ENCODE measurements at places on chromosomes 7 and 10. TPM values are rescaled to one million over a fixed set of nuclear protein-coding genes. Genes with fewer than 3 reads are reported as not detected.

The AFAP1L2 gene
- polyA plus RNA-seq = 0.90 TPM

The SYNPO2L gene
- polyA plus RNA-seq = not detected

The LRRC17 gene
- 33.7 TPM for polyA plus RNA-seq

The PARD3 gene
- 6.2 TPM for polyA plus RNA-seq

The AP5Z1 gene
- polyA plus RNA-seq = 67.3 TPM

The SPDYE16 gene
- polyA plus RNA-seq = 0.03 TPM

The MSMB gene
- polyA plus RNA-seq = not detected

The CDC14C gene
- polyA plus RNA-seq = not detected

DNA sequence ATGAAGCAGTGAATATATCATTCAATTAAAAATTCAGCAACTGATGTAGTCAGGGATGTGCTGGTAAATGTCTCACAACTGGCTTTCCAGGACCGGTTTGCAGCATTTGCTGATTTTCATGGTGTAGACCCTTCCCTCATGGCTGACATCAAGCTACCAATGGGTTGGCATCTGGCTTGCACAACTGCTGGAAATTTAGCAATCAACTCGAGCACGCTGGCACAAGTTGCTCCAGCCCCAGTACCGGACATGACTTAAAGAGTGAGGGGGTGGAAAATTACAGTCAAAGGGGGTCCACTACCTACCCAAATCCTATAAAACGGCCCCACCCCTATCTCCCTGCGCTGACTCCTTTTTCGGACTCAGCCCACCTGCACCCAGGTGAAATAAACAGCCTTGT lies 198.4 kb upstream of the NRP1 start:
- H3K4me3 ChIP-seq = no peak overlapping the region
- no peak for DNase-seq

DNA sequence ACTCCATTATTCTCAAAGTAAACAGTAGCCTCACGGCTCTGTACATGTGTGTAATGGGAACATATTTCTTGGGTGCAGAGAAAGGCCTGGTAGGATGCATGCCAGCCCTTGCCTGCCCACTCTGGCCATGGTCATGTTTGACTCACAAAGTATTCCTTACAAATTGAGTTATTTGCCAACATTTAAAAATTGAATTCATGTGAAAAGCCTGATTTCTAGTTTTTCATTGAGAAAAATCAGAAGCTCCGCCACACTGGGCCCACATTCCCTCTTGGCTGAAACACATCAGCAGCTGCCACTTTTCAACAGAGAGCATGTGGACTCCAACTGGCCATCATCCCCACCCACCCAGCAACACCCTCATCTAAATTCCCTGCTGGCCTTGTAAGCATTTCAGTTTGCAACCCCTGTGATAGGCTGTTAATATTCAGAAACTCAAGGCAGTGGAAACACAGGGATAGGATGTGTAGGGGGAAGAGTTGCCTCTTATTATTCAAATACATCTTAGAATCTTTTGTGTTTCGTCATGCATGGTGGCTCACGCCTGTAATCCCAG lies 40.9 kb downstream of the CDH23 start:
- no peak overlapping the region for H3K27ac ChIP-seq
- H3K36me3 ChIP-seq = no peaks in the 10 kb centered on the region
- peaks cover 2% of the 10 kb centered on the region for H3K4me1 ChIP-seq
- peaks cover 1% of the 10 kb centered on the region for H3K27me3 ChIP-seq
- no peak overlapping the region for H3K4me3 ChIP-seq

- H3K27me3 ChIP-seq = peaks cover 2% of the 10 kb centered on the region
- no peak overlapping the region for H3K4me3 ChIP-seq
- H3K36me3 ChIP-seq = no peaks in the 10 kb centered on the region
- H3K27ac ChIP-seq = no peak overlapping the region
- no peaks in the 10 kb centered on the region for H3K4me1 ChIP-seq
Measured at GRCh38 chr7:128383776-128384175, 22.3 kb upstream of the PRRT4 start.

DNA sequence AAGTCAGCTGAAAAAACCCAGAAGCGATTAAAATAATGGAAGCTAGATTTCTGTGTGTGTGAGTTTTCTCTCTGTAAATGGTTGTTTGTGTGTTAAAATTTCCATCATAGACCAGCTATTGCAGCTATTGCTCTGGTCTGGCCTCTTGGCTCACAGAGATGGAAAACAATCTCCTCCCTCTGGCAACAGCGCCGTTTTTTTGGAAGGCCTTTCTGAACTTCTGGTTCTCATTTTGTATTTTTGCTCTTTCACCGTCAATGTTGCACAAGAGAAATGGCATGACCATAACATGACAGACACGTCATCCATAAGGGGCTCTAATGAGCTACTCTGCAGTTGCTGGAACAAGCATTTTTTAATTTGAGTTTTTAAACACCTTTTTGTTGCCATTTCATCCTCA lies 91.0 kb downstream of the CUBN start:
- H3K4me3 ChIP-seq = no peak overlapping the region
- H3K27ac ChIP-seq = no peak overlapping the region
- H3K27me3 ChIP-seq = no peaks in the 10 kb centered on the region
- H3K36me3 ChIP-seq = no peaks in the 10 kb centered on the region

- H3K27ac ChIP-seq = no peak overlapping the region
- H3K36me3 ChIP-seq = no peaks in the 10 kb centered on the region
- no peaks in the 10 kb centered on the region for H3K27me3 ChIP-seq
- no peak for DNase-seq
- no peak overlapping the region for H3K4me3 ChIP-seq
- peaks cover 42% of the 10 kb centered on the region for H3K4me1 ChIP-seq
Measured at GRCh38 chr10:79161557-79161956, 92.8 kb downstream of the ZMIZ1 start.

DNA sequence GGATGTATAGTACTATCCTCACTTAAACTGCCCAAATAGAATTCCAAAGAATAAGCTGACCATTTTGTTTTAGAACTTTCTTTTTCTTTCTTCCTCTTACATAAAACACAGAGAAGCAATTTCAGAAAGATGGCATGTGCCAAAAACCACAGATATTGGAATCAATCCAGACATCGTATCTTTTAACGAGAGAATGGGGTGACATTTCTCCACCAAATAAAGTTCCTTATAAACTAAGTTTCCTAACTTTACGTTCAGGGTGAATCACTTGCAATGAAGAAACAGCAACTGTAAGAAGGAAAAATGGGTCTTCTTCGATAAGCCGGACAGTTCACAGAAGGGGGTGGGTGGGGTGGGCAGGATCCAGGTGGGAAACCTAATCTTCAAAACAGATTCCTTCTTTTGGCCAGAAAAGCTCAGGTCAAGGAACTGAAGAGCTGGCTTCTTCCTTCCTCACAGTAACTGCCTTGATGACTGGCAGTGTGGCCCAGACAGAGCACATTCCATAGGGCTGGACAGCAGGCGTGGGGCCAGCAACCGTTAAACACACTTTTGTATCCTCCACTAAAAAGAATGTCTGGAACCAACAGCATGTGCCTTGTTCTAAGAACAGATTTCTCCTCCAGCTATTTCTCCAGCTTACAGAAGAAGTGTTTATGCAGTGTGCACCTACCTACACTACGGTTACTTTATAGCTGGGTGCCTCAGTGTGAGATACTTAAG lies 31.5 kb downstream of the CREB3L2 start:
- H3K4me3 ChIP-seq = no peak overlapping the region
- peak; percentile 84 for DNase-seq
- H3K27me3 ChIP-seq = no peaks in the 10 kb centered on the region
- H3K36me3 ChIP-seq = no peaks in the 10 kb centered on the region
- H3K27ac ChIP-seq = peak overlapping the region; percentile 70

DNA sequence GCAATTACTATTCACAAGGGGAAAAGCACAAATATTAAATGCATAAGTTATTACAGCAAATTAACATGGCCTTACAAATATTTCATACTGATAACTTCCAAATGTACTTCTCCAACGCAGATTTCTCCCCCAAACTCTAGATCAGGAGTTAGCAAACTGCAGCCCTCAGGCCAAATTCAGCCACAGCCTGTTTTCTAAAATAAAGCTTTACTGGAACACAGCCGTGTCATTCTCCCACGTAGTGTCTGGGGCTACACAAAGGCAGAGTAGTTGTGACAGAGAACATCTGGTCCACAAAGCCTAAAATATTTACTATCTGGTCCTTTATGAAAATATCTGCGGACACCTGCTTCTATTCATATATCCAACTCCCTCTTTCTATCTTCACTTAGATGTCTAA lies 151.8 kb upstream of the AHR start:
- no peaks in the 10 kb centered on the region for H3K36me3 ChIP-seq
- no peak overlapping the region for H3K27ac ChIP-seq
- no peaks in the 10 kb centered on the region for H3K27me3 ChIP-seq

DNA sequence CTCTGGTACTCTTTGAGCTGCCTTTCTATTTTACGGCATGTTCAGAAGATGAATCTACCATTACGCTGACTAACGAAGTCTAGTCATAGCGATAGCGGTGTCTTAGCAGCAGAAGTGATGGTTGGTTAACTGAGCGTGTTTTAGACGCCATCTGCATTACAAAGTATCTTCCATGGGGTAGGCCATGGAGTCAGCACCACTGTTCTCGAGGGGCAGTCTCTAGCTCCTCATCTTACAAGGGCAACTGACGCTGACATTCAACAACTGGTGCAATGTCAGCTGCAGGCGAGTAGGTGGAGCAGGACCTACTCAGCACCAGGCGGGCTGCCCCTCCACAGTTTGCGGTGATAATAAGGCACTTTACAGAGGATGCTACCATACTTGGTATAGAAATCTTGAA lies 88.7 kb downstream of the ADARB2 start:
- DNase-seq = no peak
- no peak overlapping the region for H3K4me3 ChIP-seq
- no peaks in the 10 kb centered on the region for H3K36me3 ChIP-seq
- H3K27ac ChIP-seq = no peak overlapping the region
- H3K27me3 ChIP-seq = no peaks in the 10 kb centered on the region
- H3K4me1 ChIP-seq = no peaks in the 10 kb centered on the region

GRCh38 chr7:31304446-31304845 lies 36.1 kb downstream of the NEUROD6 start:
- no peak overlapping the region for H3K27ac ChIP-seq
- no peak overlapping the region for H3K4me3 ChIP-seq
- H3K4me1 ChIP-seq = no peaks in the 10 kb centered on the region
- DNase-seq = no peak
- no peaks in the 10 kb centered on the region for H3K36me3 ChIP-seq

DNA sequence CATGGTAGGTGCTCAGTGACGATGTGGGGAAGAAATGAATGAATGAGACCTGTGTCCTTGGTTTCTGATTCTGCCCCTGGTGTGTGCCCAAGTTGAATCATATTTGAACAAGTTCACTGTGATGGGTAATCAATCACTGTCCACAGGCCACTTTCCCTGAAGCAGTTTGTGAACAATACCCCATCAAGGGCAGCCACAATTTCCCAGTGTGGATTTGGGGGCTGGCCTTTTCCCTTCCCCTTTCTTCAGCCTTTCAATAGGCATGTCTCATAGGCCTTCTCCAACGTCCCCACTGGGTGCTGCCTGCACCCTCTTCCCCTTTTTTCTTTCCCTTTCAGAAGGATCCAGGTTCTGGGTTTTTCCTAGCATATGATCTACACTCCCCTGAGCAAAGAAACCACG lies 64.7 kb downstream of the CREB5 start:
- peaks cover 3% of the 10 kb centered on the region for H3K27me3 ChIP-seq
- no peaks in the 10 kb centered on the region for H3K36me3 ChIP-seq
- H3K4me3 ChIP-seq = no peak overlapping the region
- no peaks in the 10 kb centered on the region for H3K4me1 ChIP-seq

DNA sequence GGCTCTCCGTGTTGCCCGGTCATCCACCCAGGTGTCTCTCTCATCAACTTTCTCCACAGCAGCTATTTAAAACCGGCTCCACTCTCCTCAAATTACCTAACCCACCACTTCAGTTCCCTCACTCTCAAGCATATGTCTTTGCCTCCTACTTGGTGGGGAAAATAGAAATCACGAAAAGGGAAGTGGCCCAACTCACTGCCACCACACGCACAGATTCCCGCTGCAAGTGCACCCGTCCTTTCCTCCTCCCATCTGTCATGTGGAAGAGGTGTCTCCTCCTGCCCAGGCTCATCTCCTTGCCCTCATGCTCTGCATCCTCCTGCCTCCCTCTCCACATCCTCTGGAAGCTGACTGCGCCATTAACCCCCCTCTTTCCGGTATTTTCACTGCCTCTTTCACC lies 80.8 kb upstream of the MKX start:
- no peaks in the 10 kb centered on the region for H3K4me1 ChIP-seq
- DNase-seq = no peak
- no peak overlapping the region for H3K27ac ChIP-seq
- no peak overlapping the region for H3K4me3 ChIP-seq
- H3K36me3 ChIP-seq = no peaks in the 10 kb centered on the region

- H3K4me3 ChIP-seq = no peak overlapping the region
- H3K4me1 ChIP-seq = peaks cover 51% of the 10 kb centered on the region
- H3K27ac ChIP-seq = peak overlapping the region; percentile 76
- H3K36me3 ChIP-seq = no peaks in the 10 kb centered on the region
- no peaks in the 10 kb centered on the region for H3K27me3 ChIP-seq
Measured at GRCh38 chr7:22665923-22666322, 61.1 kb upstream of the IL6 start.

- no peak overlapping the region for H3K27ac ChIP-seq
- H3K4me1 ChIP-seq = peaks cover 6% of the 10 kb centered on the region
- no peak overlapping the region for H3K4me3 ChIP-seq
- no peak for DNase-seq
- no peaks in the 10 kb centered on the region for H3K27me3 ChIP-seq
Measured at GRCh38 chr7:73742753-73743641, 4.4 kb upstream of the ABHD11 start.
